Cortex of kidney (tissue), 1 donor: ENCODE measurements at places on chromosomes 1 and 21.

DNA sequence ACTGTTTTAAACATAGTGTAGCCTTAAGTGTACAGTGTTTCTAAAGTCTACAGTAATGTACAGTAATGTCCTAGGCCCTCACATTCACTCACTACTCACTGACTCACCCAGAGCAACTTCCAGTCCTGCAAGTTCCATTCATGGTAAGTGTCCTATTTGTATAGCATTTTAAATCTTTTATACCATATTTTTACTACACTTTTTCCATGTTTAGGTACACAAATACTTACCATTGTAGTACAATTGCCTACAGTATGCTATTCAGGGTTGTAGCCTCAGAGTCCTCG, 3.6 kb upstream of the S100A10 start:
- no peak for DNase-seq

- DNase-seq, result no peak
Observed at GRCh38 chr1:21893046-21893805, 43.9 kb downstream of the HSPG2 start.

DNA sequence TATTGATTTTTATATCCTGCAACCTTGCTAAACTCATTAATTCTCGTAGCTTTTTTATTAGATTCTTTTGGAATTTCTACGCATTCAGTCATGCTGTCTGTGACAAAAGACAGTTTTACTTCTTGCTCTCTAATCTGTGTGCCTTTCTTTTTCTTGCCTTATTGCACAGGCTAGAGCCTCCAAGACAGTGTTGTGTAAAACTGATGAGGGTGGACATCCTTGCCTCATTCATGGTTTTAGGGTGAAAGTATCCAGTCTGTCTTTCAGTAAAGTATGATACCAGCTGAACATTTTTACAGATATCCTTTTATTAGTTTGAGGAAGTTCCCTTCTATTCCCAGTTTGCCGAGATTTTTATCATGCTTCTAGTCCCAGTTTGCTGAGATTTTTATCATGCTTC, 133.8 kb downstream of the HS2ST1 start:
- DNase-seq, result no peak

GRCh38 chr1:63858153-63858552, 84.3 kb downstream of the ROR1 start:
- no peak for DNase-seq

GRCh38 chr1:28104866-28105467, 16.6 kb upstream of the EYA3 start:
- no peak for DNase-seq

DNA sequence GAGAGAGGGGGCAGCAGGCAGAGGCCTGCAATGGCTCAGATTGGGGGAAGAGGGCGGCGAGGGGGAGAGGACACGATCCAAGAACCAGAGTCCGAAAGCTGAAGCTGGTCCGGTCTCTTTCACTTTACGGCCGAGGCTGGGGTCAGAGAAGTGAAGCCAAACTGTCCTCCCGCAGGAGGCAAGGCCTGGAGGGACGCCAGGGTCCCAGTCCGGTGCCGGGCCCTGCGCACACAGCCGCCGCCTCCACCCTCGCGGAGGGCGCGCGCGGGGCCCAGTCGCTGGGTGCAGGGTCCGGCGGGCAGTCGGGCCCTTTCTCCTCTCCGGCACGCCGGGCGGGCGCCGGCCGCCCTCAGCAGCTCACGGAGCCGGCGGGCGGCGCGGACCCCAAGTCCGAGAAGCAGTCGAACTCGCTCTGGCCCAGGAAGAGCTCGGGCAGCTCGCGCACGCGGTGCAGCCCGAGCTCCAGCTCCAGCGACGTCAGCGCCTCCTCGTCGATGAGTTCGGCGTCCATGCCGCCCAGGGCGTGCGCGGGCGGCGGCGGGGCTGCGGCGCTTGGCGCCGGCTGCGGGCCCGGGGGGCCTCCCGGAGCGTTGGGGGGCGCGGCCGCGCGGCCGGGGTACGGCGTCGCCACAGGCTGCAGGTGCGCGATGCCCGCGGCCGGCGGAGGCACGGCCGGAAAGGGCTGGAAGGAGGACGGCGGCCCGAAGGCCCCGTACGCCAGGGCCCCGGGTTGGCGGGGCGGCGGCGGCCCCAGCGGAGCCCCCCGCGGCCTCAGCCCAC, 749 bp downstream of the CITED4 start:
- no peak for DNase-seq

GRCh38 chr1:87064986-87065385, 150.6 kb downstream of the HS2ST1 start:
- DNase-seq, result no peak

DNA sequence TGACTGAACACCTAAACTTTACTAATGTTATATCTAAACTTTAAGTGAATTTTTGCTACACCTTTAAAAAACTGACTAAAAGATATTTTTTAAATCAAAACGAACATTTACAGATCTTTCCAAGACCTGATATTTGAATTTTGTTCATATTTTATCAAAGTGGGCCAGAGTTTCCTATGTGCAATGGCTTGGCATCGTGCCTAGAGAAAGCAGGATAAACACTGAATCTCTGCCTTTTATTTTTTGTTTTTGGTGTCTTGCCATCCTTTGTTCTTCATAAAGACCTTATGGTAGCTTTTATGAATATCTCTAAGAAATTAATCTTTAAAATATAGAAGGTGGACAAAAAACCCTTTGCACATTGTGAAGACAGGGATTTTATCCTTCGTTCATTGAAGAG, 25.8 kb upstream of the VPS26C start:
- no peak for DNase-seq

- no peak for DNase-seq
Observed at GRCh38 chr1:181640956-181641355, 157.6 kb downstream of the CACNA1E start.

DNA sequence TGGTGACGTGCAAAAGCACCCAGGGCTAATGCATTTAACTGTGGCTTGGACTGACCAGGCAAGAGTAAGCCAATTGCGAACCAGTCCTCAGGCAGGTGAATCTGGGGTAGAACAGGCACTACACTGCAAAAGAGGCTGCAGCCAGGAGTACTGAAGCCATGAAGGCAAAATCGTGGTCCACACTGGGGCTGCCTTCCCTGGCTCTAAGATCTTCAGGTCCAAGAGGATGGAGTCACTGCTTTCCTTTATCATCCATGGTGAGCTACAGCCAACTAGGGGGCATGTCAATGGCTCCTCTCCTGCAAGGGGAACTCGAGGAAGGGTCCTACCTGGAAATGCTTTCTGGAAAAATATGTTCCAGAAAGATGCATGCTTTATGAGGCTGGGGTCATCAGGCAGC, 100.6 kb upstream of the AJAP1 start:
- no peak for DNase-seq
